Vagina (tissue), 2 donors: ENCODE measurements at places on chromosomes 4 and X. TPM values are rescaled to one million over a fixed set of nuclear protein-coding genes. Genes with fewer than 3 reads are reported as not detected.

MAGEA1 gene
- not detected for total RNA-seq

DNA sequence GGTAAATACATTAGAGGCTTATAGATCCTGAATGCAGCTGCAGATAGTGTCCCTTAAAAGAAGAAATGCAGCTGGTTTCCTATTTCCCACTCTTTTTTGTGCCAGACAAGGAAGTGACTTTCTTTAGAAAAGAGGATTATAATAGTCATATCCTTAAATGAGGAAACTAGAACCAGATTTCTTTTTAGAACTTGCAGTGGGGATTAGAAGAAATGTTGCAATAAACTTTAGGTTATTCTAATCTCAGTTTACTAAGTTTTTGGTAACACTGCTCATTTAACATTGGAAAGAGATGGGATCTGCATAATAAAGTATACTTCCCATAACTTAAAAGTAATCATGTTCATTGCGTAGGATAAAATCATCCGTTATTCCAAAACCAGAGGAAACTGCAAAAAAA, 101.9 kb downstream of the SLIT2 start:
- no peak for DNase-seq

PDLIM3 gene
- total RNA-seq, result 148 TPM

- no peak for DNase-seq
These were observed 90.4 kb downstream of the PHOX2B start for GRCh38 chr4:41658163-41658562.

- no peak for DNase-seq
These were observed 8.3 kb upstream of the SPP1 start for GRCh38 chr4:87967193-87967592.

PDGFRA gene
- 141 TPM for total RNA-seq

- DNase-seq, result no peak
These were observed 2120.5 kb downstream of the PCDH7 start for GRCh38 chr4:32840461-32841189.

- DNase-seq, result no peak
These were observed 18.7 kb upstream of the MAP7D3 start for GRCh38 chrX:136269921-136270320.

CTAG1B gene
- total RNA-seq, result not detected

AMBN gene
- total RNA-seq, result not detected

CFP gene
- 0.74 TPM for total RNA-seq

GRCh38 chrX:41122664-41123257, 37.5 kb downstream of the USP9X start:
- no peak for DNase-seq

- no peak for DNase-seq
These were observed 84.1 kb upstream of the NEIL3 start for GRCh38 chr4:177225605-177226004.

DNA sequence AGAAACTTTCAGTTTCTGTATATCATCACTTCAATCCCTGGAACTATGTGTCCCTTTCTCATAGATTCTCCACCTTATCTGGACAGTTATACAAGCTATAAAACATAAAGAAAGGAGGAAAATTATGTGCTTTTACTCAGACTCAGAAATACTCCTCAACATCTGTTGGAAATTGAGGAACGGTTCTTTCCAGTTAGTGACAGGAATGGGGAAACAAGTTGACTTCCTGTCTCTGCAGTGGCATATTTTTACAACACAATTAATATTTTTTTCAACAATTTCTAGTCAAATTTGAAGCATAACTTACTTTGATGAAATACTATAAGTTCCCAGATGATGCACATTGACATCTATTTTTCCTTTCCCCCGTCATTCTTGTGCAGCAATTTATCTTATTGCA, 27.9 kb downstream of the ABHD18 start:
- no peak for DNase-seq

- no peak for DNase-seq
These were observed 537.2 kb downstream of the STIM2 start for GRCh38 chr4:27397886-27398285.
